ENCODE measurements at places on chromosomes 1 and 21. TPM values are rescaled to one million over a fixed set of nuclear protein-coding genes. Genes with fewer than 3 reads are reported as not detected.

DNA sequence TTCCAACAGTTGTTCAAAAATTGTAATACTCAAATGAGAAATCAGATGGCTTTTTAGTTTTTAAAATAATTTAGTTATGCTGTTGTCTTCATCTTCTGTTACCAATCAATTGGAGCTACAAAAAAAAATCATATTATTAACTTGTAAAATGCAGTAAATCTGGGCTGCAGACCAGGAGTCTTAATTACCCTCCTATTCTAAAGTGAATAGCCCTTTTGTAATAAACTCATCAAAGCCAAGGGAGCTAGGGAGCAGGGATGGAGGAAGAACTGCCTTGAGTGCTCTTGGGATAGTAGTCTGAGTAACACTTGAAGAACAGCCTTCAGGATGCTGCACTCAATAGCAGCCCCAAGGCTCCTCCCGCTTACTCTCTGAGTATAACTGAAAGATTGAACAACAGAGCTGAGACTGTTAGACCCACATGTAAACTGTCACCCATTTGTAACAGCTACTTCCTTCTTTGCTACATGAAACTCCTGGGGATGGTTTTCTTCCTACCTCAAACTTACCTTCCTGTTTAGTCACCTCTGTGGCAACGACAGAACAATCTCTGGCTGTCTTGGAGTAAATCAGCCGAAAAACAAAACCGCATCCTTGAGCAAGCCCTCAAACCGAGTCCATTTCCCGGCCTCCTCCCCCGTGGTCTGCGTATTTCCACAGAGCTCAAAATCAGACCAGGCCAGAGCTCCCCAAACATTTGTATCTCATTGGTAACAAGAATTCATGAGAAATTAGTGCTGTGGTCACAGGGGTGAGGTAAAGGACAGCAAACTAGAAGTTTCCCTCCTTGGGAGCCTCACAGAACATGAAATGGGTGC, 55.9 kb downstream of the CD58 start:
- no peak for DNase-seq

DNA sequence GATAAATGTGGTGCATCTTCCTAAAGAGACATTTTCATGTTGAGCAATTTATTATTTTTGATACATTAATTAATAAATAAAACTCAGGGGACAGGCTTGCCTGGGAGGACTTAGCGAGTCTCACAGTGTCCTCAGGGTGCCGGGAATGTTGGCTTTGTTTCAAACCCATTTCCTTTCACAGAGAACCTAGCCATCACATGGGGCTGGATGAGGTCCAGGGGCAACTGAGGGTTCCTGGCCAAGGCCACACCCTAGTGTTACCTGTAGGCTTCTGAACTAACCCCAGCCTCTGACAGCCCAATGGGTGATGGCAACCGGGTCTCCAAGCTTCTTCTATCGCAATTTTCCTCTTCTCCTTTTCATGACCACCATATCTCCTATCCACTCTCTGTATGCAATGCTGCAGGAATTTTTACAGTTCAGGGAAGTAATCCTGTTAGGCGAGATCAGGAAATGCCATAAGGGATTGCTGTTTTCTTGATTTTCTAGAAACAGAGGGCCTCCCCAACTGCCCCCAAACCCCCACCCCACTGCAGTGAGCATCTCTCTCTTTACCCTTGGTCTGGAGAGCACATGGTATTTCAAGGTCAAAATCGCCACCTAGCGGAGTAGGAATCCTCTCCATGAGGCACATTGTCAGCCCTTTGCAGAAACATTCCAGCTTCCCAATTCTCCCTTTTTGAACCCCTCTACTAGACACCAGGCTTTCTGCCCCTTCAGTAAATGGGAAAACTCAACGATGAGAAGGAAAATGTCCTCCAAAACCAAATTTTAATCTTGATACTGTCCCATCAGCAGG, 22.1 kb upstream of the SMYD3 start:
- no peak for DNase-seq

GRCh38 chr1:66403007-66403731, 130.8 kb upstream of the SGIP1 start:
- no peak for DNase-seq

- DNase-seq = no peak
Observed at GRCh38 chr1:12709696-12710095, 6.2 kb upstream of the AADACL3 start.

GRCh38 chr1:78645723-78646122, 3.9 kb upstream of the IFI44 start:
- no peak for DNase-seq

DNA sequence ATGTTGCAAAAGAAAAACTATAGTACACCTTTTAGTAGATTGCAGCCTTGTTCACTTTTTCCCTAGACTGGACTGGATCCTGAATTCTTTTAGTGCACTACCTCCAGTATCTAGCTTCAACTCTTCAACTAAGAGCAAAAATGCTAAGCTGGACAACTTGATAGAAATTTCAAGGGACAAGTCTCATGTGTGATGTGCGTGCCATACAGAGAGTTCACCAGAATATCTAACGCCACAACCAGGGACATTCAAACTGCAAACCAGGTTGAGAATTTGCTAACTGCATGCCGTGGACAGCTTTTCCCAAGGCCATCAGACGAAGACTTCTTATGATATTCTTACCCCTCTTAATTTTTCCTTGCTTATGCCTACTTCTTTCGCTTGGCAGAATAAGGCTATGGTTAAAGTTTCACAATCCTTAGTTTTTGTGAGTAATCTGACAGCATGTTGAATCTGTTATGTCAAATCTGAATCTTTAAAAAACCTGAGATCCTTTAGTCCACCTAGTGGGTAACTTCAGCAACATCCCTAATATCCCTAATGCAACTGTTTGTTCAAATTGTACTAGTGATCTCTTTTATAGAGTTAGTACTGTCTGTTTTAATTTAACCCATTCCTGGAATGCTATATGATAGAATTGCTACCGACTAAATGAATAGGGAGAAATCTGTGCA, 66.4 kb downstream of the DDAH1 start:
- peak; percentile 71 for DNase-seq

DNA sequence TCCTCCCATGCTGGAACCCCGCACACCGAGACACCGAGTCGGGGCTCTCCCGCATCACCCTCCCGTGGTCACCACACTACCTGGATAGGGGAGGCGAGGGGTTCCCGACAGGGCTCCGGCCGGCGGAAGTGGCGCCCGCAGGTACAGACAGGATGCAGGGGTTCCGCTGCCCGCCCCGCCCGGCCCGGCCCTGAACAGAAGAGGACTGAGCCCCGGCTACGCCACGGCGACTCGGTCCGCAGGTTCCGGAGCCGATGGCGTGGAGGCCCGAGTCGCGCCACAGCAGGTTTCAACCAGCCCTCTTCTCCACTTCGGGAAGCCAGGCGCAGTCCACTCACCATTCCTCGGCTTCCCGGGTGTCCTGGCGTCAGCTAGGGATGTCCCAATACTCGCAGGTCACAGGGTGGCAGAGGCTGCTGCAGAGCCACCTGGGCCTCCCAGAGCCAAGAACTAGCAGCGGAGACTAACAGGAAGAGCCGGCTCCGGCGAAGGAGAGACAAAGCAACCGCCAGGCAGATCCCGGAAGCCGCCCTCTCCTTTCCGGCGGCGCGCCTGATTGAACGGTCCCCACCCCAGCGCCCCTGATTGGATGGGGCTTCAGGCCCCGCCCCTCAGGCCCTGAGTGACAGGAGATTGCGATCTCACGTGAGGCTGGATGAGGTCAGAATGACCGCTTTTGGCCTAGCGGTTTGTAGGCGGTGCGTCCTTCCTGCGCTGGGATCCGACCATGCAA, at the start of gene ZNF669:
Gene ZNF669, minus strand, starts transcription at position 498 of the 733 bp plus-strand sequence. Its CDS starts 157 bp downstream, at position 341.
- peak; percentile 97 for DNase-seq

- no peak for DNase-seq
Observed at GRCh38 chr1:24905979-24906720, 23.9 kb downstream of the RUNX3 start.

DNA sequence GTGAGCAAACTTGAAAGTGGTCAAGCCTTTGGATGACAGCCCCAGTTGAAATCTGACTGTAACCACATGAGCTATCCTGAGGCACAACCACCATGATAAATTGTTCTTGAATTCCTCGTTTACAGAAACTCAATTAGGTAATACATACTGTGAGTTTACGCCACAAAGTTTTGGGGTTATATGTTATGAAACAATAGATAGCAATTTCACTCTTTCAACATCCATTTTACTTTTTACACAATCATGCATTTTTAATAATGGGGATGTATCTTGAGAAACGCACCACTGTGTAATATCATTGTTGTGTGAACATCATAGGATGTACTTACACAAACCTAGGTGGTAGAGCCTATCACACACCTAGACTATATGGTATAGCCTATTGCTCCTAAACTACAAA, 35.4 kb downstream of the OR2C3 start:
- DNase-seq = no peak

- DNase-seq = no peak
Observed at GRCh38 chr21:44413566-44414290, 41.6 kb upstream of the LRRC3 start.

COL16A1 gene
- polyA plus RNA-seq = 65.2 TPM

ESRRG gene
- 0.17 TPM for polyA plus RNA-seq

ARHGEF10L gene
- 14.5 TPM for polyA plus RNA-seq

OR2M3 gene
- not detected for polyA plus RNA-seq

PLPPR5 gene
- polyA plus RNA-seq = 0.06 TPM

OPRD1 gene
- not detected for polyA plus RNA-seq

All from IMR-90 (cell line).